ENCODE measurements at places on chromosomes 11 and 22.
A peak's percentile ranks its signal among the peaks of the same experiment; 100 is the strongest.

DNA sequence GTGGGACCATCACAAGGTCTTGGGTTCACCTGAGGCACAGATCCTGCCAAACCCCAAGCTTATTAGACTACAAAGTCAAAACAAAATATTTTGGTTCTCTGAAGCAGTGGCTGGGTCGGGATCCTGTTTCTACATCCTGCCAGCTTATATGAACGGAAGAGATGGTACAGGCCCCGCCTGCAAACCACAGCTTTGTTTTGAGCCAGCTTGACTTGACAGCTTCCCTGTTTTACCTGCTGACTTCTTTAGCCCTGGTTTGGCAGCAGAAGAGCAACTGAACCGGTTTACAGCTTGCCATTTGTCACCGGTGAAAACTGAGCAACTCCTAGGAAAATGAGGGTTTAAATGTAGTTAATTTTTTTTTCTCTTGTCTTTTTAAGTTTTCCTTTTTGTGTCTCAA lies 11.4 kb downstream of the PACS1 start:
- DNase-seq, result peak; percentile 64

DNA sequence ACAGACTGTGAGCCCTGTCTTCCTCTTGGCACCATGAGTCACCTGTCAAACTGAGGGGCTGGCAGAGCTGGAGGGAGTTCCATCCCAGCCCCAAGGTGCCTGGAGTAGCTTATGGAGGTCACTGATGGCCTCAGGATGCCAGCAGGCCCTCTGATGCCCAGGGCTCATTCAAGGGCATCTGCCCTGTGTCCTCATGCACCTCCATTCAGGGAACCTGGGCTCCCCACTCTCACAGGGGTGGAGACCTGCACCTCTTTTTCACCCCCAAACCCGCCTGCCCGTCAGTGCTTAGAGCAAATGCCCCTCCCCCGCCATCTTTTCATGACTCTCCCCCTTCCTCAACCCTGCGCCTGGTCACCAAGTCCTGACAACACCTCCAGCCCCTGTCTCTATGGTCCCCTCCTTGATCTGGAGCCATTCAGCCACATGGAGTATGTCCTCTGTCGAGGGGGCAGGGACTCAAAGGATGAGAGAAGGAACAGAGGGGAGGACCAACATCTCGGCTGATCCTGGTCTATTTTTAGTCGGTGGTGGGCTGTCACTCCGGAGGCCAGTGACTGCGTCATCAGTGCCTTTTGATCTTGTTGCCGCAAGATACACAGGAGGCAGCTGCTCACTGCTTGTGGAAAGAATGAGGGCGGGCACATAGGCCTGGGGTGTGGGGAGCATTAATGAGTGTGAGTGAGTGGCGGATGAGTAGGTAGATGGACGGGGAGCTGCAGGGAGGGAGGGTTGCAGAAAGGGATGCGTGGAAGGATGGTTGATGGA lies 72.2 kb downstream of the CDKN1C start:
- DNase-seq, result no peak

- no peak for DNase-seq
Measured at GRCh38 chr11:126890561-126890960, 110.0 kb downstream of the KIRREL3 start.

DNA sequence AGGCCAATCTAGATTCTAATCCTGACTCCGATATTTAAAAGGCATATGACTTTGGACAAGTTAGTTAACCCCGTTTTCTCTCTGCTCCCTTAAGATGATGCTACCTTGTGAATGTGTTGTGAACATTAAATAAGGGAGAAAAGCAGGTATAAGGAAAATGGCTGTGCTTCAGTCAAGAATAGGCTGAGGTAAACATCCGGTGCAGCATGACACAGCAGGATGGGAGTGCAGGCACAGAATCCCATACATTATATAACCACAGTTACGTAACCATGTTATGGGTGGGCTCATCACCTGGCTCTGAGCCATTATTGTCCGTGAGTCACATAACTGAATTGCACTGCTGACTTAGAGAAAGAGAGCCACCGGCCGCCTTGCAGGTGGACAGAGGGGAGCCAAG lies 382.2 kb upstream of the ANO5 start:
- DNase-seq, result no peak

DNA sequence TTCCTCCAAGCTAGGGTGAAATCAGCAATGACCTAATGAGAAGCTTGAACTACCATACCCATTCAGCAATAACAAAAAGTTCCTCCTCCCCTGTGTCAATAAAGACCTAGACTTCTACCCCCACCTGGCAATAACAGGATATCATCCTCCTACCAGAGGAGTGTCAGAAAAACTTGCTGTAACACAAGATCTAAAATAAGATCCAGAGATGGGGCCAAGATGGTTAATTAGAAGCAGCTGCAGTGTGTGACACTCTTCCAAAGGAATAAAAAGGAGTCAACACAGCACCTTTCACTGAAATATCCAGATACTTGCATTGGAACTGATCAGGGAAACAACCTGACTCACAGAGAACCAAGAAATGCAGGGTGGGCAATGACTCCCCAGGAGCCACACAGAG lies 84.4 kb upstream of the ARHGAP42 start:
- no peak for DNase-seq

- DNase-seq, result no peak
Measured at GRCh38 chr11:60208146-60208895, 25.4 kb upstream of the MS4A6A start.

- DNase-seq, result no peak
Measured at GRCh38 chr11:8719721-8720120, 37.1 kb downstream of the RPL27A start.

GRCh38 chr11:19218216-19218615 lies 16.4 kb upstream of the CSRP3 start:
- no peak for DNase-seq

- DNase-seq, result no peak
Measured at GRCh38 chr11:119342023-119342300, 1.3 kb upstream of the C1QTNF5 start.

DNA sequence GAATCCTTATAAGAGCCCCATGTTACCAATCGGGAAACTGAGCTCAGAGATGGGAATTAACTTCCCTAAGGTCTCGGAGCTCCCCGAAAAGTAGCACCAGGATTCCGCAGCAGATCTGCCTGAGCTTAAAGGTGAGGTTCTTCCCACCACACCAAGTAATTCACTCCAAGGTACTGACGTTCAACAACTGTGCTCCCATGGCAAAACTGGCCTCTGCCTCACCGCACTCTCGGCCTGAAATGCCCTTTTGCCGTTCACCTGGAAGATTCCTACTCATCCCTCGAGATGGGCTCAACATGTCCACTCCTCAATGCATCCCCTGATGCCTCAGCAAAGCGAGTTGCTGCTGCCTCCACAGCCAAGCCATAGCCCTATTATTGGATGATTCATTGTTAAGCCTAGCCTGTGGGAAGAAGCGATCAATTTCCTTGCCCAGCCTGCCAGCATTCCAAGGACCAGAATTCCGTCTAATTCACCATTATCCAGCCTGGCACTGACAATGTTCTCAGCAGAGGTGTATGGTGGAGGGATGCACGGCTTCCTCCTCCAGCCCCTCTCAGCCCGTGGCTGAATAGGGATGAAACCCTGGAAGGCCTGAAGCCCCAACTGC lies 4.2 kb downstream of the PLAAT3 start:
- DNase-seq, result peak; percentile 36

DNA sequence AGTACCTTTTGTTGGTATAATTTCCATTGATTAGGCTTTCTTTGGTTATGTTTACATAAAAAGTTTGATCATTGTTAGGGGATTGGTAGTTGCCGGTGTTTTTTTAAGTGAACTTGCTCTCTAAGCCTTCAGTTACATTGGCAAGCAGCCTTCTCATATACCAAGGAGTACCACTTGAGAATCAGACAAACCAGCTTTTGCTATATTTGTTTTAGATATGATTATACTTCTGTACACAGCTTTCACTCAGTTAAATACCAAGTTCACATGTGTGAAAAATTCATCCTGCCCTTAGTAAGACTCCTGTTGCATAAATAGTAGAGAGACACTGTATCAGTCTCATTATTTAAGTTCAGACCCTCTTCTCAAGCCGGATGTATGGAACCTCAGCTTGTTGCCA lies 22.4 kb downstream of the ALKBH3 start:
- DNase-seq, result no peak

- DNase-seq, result peak; percentile 18
Measured at GRCh38 chr11:13169709-13170108, 107.9 kb upstream of the BMAL1 start.

GRCh38 chr11:113674397-113674685 lies 31.8 kb downstream of the TMPRSS5 start:
- DNase-seq, result no peak

GRCh38 chr22:25492162-25492561 lies 72.3 kb upstream of the GRK3 start:
- DNase-seq, result no peak

DNA sequence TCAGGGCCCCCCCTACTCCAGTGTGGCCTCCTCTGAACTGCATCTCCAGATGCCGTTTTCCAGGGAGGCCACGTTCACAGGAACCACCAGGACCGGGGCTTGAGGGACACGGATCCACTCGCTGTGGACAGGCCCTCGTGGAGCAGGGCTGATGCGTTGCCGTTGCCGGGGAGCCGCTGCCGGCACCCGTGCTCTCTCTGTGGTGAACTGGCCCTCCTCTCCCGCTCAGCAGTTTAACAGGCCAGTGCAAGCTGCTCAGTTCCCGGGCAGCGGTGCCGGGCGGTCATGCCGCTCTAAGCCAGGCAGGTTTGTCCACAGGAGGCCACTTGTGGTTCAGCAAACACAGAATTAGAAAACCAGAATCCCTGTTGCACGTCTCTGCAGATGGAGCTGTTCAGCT lies 301.6 kb downstream of the TBC1D22A start:
- DNase-seq, result no peak

- no peak for DNase-seq
Measured at GRCh38 chr11:45755281-45755859, 49.6 kb upstream of the SLC35C1 start.

- no peak for DNase-seq
Measured at GRCh38 chr11:115132436-115133228, 371.6 kb downstream of the CADM1 start.

DNA sequence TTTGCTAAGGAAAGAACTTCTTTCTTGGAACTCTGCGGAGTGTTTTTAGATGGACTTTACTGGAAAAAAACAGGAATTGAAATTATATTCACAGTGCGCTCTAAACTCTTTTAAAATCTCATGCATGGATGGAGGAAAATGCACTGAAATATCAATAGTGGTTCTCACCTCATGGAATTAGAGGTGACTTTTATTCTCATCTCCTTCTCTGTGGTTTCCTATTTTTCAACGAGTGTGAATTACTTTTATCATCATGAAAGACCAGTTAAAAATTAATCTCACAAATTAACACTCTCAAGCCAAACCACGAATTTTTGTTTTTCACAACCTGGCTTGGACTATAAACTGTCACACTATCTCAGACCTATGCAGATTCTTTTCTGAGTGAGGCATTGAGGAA lies 16.6 kb downstream of the BMAL1 start:
- no peak for DNase-seq

DNA sequence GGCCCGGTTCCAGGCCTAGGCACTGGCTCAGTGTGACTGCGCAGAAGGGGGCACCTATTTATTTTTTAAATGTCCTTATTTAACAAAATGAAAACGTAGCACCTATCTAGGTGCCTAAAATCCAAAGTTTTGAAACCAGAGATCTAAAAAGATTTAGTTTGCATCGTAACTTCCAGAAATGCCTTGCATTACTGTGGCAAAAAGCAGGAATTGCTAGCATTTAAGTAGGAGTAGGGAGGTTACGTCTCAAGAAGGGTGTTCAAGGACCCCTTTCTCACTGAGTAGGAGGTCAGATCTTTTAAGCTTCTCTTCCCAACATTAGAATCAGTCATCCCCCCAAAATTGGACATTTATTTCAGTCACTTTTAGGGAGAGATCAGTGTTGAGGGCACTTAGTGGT lies 7.7 kb upstream of the PLET1 start:
- no peak for DNase-seq

DNA sequence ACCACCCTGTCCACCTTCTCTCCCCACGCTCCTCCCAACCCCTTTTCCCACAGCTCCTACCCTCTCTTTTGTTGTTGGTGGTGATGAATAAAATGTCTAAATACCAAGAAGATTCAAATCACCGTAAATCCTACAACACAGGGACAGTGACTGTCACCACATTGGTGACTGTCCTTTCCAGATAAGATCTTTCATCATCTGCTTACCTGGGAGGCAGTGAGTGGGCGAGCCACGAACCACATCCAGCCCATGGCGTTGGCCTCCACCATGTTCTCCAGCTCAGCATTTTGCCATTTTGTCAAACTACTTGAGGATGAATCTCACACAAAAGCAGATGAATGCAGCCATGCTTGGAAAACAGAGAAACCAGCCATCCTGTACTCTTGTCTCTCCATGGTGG lies 6.7 kb upstream of the CYTH4 start:
- no peak for DNase-seq

- DNase-seq, result no peak
Measured at GRCh38 chr11:122697636-122698167, 42.2 kb downstream of the UBASH3B start.

- DNase-seq, result no peak
Measured at GRCh38 chr22:19110646-19111045, 11.6 kb downstream of the DGCR2 start.

- no peak for DNase-seq
Measured at GRCh38 chr11:108923413-108923812, 258.5 kb downstream of the DDX10 start.

GRCh38 chr22:41401781-41402648 lies 20.3 kb downstream of the TEF start:
- peak; percentile 85 for DNase-seq

DNA sequence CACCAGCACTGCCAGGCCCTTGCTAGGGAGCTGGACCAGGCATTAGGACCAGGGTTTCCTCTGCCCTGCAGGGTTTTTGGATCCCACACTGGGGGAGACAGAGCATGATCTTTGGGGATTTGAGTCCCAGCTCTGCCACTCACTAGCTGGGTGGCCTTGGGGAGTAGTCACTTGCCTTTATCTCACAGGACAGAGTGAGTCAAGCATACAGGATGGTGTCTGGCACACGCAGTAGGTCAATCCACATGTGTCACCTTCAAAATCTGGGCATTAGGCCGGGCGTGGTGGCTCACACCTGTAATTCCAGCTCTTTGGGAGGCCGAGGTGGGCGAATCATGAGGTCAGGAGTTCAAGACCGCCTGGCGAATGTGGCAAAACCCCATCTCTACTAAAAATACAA lies 2.7 kb downstream of the NEFH start:
- no peak for DNase-seq

- no peak for DNase-seq
Measured at GRCh38 chr11:97943493-97943892, 1077.3 kb upstream of the CNTN5 start.
